ENCODE measurements at places on chromosomes 1 and 21. TPM values are rescaled to one million over a fixed set of nuclear protein-coding genes. Genes with fewer than 3 reads are reported as not detected.
A peak's percentile ranks its signal among the peaks of the same experiment; 100 is the strongest.

DNA sequence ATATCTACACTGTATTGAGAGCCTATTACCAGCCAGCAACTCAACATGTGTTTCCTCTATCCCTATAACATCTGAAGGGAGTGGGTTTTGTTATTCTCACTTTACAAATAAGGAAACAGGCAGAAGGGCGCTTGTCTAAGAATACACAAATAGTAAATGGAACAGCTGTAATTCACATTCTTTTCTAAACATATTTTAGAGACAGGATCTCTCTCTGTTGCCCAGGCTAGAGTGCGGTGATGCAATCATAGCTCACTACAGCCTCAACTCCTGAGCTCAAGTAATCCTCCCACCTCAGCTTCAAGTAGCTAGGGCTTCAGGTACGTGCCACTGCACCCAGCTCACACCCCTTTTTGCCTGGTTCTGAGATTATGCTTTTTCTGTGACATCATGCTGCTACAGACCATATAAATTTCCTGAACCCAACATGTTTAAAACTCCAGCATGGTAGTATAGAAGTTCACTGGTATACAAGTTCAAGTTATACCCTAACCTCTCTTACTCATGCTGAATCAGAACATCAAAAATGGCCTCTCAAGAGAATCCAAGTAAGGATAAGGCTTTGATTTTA, 8.6 kb upstream of the TACSTD2 start:
- no peak for DNase-seq

KLF18 gene
- total RNA-seq: not detected

DNA sequence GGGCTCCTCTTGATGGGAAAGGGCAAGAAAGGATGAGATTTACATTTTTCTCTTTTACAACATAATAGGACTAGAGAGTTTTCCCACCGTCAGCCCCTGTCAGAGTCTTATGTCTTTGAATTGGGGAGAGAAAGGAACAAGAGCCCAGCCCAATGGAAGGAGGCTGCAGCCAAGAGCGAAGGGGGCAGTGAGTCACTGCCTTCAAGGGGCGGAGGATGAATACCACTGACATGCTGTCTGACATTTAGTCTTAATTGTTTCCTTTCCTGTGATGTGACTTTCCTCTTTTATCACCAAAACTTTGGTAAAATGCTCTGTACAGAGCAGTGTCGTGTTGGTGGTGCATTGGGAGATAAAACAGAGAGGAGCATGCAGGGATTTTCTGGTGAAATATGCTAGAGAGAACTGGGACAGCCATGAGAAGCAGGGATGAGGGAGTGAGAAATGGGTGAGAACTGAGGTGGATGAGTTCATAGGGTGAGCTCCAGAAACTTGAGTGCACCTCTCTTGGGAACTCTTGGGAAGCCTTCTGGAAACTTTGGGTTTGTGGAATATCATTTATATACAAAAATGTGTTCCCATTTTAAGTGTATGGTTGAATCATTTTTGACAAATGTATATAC, 179.9 kb upstream of the FGGY start:
- peak; percentile 64 for DNase-seq

GRCh38 chr21:34360488-34361241, 3.1 kb upstream of the KCNE2 start:
- DNase-seq: no peak

DNA sequence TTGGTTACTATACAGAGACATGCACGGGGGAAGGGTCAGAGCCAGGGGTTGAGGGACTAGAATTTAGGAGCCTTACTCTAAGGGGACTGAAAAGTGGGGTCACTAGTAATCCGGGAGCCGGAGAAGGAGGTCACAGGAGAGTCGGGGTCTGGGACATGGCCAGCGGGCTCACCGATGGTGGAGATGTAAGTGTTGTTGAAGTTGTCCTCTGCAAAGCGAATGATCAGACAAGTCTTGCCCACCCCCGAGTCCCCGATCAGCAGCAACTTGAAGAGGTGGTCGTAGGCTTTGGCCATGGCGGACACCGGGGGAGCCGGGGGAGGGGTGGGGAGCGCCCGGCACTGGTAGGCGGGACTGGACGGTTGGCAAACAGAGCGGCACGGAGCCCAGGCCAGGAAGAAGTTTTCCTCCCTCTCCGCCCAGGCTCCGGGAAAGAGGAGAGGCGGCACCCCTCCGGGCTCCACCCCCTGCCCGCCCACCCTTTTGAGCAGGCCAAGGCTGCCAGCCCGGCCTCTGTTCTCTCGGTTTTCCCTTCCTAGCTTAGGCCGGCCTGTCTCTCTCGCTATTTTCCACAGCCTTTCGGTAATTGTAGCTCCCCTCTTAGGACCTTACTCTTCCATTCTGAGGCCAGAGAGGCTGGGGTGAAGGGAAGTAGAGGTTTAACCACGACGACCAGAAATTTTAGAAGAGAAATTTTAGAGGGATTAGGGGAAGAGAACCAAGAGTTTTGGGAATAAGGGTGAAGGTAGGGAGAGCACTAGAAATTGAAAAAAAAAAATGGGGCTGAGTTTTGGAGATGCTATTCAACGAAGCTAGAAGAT, at the start of gene RAB13:
RAB13 (minus strand) TSS at position 399 of the 821 bp plus-strand sequence; CDS start at position 296, 103 bp downstream.
- peak; percentile 89 for DNase-seq

DNA sequence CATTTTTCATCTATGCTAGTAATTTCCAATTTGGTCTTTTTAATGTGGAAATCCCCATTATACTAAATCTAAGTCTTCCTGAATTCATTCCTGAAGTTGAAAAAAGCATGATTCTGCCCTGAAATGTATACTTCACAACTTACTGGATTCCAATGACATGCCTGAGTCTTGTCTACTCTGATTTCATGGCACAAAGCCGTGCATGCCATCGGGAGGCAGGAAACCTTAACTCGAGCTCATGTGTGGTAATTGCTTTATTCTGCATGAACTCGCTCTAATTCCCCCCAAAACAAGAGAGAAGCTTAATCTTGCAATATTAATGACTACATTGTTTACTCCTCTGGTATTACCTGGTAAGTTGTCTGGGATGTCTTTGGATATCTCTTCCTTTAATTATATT, 39.6 kb upstream of the PBX1 start:
- no peak for DNase-seq

DNA sequence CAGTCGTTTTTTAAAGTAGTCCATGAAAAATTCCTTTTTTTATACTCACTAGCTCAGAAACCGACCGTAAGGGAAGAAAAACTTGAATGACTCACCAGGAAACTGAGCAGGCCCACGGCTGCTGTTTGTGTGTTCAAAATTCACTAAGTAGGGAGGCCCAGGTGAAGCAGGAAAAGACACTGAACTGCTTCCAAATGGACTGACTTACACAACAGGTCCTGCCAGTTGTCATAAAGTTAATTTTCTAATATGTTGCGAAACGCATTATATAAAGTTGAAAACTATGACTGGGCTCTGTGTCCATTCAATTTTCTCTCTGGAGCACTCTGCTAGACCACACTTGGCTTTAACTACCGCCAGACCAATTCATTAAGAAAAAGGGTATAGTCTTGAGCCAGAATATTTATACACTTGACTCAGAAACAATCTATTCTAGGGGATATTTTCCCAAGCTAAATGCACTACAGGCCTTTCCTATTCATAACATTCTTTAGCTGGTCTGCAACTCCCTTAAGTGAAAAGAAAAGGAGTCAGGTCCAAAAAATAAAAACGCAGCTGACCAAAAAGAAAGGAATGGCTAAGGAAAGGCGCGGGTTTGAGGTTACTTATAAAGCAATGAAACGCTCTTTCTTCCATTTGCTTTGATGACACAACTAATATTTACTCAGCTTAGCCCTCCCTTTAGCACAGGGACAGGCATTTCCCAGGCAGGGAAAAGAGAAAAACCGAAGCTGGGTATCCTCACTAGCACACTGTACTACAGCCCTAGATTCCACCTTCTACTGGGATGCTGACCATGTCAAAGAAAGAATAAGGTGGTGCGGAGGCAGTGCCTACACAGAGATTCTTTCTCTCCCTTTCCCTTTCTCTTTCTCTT, 306.3 kb upstream of the ESRRG start:
- no peak for DNase-seq

DNA sequence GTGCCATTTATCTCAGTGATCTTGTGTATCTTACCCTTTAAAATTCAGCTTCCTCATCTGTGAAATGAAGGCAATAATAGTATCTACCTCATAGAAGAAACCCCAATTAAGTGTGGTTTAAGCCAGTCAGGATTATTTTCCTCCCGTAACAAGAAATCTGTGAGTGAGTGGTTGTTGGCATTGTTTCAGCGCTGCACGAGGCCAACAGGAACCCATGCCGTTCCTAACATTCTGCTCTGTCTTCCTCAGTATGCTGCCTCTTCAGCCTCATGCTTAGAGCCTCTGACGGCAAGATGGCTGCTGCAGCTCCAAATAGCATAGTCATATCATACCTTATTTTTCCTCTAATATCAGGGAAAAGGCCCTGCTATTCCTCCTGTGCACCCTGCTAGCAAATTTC, 289.7 kb downstream of the TM2D1 start:
- DNase-seq: no peak

- DNase-seq: no peak
Measured at GRCh38 chr1:63804829-63805484, 31.1 kb downstream of the ROR1 start.

DNA sequence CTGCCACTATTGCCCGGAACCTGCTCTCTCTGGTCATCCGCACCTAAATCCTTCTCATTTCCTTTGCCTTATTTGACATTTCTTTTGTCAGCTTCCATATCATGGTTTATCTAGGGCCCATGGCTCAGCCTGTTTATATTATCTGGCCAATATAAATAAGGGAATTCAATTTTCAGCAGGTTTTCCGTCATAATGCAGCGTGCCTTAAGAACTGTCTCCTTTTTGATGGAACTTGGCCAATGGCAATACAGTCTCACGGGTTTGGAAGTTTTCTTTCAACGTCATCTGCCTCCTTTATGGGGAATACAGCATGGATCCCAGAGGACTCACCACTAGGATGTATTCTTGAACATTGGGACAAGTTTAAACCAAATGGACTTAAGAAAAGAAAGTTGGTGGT, 77.8 kb upstream of the KIAA0040 start:
- DNase-seq: no peak

GRCh38 chr1:43783096-43783670, 75.8 kb downstream of the ST3GAL3 start:
- no peak for DNase-seq

GRCh38 chr1:10901091-10901890, 104.8 kb upstream of the CASZ1 start:
- DNase-seq: no peak

- no peak for DNase-seq
Measured at GRCh38 chr1:93321720-93322119, 24.0 kb upstream of the DR1 start.

DNA sequence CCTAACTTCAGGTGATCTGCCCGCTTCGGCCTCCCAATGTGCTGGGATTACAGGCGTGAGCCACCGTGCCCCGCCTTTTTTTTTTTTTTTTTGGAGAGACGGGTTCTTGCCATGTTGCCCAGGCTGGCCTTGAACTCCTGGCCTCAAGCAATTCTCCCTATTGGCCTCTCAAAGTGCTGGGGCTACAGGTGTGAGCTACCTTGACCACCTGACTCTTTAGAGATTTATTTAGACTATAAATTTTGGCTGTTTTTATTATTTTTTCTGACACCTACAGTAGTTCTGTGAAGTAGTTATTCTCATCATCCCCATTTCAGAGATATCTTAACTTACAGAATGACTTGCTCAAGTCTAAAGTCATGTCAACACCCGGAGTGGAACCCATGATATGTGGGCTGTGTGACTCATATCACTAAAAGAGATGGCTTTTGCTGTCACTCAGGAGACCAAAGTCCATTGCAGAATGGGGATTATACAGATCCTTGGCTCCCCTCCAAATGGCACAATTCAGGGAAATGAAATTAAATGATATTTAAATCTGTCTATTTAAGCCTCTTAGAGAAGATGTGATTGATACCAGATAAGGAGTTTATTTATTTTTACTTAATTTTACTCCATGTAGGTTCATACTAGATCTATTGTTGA, 93.2 kb downstream of the CTH start:
- DNase-seq: no peak

FCRL5 gene
- total RNA-seq: not detected

SH2D1B gene
- not detected for total RNA-seq

Data from SJSA1 (cell line).